Stimulated activated CD4-positive, alpha-beta T cell treated with anti-CD3 and anti-CD28 coated beads, Interleukin-15, amount 100 ng/mL, for 1 hour (primary cell): ENCODE measurements at places on chromosomes 7 and 10.

GRCh38 chr7:114534953-114535352 is 120.3 kb downstream of the FOXP2 start:
- no peak for DNase-seq

- no peak for DNase-seq
Observed at GRCh38 chr7:71752171-71752935, 620.4 kb downstream of the GALNT17 start.

DNA sequence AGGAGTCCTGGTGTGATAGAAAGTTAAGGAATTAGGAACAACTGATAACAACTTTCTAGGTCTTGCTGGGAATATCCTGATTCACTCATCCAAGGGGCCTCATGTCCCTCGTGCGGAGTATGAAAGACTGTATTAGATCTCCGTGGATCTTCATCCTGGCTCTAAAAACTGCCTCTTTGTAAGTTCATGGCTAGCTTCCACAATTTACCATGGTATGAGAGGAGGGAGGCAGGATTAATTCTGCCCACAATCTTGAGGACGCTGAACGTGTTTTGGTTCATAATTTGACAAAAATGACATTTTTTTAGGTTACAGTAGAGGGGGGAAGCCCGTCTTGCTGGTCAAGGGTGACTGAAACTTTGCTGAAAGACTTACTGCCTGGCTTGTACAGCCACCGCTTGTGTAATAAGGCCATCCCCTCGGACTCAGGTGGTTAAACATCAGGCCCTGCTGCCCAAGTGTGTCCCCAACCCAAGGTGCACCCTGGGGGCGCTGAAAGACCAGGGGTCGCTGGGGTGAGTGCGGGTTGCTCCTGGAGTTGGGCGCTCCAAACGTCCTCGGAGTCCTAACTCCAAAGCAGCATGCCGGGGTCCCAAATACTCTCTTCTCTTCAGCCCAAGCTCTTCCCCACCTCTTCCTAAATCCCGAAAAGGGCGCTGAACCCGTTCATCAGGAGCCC is 733 bp downstream of the HIBADH start:
- no peak for DNase-seq

DNA sequence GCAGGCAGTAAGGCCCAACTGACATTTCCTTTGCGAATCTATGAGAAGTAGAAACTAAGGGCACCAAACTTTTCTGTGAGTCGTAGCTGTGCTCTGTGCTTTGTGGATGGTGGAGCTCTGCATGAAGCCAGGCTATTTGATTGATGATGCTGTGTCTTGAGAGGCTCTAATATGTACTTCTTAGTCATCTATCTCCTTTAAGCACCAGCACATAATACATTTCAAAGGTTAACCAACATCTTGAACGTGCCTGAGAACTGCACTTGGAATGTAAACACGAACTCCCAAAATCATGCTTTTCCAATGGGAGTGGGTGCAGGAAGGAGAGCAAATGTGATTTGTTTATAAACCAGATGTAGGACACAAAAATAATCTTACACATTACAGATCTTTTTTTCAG is 411.6 kb downstream of the PARD3 start:
- DNase-seq: no peak

DNA sequence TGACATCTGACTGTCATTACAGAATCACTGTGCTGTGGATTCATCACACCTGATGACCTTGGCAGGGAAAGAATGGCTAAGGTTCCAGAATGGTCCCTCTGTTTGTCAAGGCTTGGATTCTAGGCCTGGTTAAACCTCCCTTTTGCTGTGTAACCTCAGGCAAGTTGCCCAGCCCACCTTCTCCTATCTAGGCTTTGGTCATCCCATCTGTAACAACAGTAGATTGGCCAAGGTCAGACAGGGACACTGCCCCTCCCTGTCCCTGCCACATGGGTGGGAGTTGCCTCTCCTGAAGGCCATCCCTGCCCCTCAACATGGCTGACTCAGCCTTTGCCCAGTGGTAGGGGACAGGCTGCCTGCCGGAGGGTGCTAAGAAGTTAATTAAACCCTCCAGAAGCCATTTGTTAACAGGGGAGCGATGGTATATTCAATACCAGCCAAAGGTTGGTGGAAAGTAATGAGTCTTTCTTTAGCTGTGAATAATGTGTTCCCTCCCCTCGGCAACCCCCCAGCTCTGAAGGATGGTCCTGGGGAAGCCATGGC is 149.8 kb upstream of the PCBD1 start:
- DNase-seq: no peak

DNA sequence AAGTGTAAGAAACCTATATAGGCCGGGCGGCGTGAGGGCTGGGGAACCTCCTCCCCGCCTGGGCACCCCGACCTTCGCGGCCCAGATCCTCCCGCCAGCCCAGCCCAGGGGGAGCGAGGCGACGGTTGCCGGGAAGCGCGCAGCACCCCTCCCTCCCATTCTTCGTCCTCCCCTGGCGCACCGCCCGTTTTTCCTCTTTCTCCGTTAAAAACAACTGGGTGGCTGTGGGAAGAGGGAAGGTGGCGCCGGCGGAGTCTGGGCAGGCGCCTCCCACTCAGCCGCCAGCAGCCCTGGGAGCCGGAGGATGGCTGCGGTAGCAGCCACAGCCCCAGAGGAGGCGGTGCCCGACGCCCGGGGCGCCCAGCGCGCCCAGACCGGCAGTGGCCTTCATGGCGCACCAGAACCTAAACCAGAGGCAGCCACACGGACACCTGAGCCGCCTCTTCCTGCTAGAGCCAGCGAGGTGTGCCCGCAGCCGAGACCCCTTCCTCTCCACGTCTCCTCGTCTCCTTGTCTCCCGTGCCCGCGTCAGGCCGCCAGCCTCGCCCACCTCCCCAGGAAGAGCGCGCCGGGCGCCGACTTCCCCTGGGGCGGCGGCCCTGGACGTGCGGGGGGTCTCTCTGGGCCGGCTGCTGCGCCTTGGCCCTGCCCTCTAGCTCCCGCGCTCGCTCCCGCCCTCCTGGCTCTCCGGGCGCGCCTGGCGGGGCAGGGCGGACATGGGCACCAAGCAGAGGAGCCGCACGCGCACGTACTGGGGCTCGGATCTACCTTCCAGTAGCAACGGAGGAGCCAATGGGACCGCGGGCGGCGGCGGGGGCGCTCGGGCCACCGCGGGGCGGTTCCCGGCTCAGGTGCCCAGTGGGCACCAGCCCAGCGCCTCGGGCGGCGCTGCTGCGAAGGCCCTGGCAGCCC is 32.8 kb upstream of the SFTPD start:
- DNase-seq: no peak

DNA sequence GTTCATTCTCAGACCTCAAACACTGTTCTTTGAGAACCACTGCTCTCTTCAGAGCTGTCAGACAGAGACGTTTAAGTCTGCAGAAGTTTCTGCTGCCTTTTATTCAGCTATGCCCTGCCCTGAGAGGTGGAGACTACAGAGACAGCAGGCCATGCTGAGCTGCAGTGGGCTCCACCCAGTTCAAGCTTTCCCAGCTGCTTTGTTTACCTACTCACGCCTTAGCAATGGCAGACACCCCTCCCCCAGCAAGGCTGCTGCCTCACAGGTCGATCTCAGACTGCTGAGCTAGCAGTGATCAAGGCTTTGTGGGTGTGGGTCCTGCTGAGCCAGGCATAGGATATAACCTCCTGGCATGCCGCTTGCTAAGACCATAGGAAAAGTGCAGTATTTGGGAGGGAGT is 80.5 kb upstream of the CYP2C9 start:
- no peak for DNase-seq

DNA sequence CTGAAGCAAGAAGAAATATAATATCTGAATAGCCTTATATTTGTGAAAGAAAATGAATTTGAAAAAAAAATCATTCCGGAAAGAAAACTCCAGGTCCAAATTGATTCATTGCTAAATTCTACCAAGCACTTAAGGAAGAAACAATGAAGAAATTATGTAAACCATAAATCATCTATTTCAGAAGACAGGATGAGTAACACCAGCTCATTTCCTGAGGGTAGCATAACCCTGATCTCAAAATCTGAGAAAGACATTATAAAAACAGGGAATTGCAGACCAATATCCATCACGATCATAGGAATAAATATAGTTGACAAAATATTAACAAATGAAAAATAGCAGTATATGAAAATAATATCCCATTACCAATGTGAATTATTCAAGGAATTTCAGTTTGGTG is 70.1 kb upstream of the RAB18 start:
- no peak for DNase-seq

- no peak for DNase-seq
Observed at GRCh38 chr7:108650467-108650866, 80.8 kb downstream of the DNAJB9 start.

- DNase-seq: no peak
Observed at GRCh38 chr7:23981314-23981713, 271.3 kb downstream of the STK31 start.

DNA sequence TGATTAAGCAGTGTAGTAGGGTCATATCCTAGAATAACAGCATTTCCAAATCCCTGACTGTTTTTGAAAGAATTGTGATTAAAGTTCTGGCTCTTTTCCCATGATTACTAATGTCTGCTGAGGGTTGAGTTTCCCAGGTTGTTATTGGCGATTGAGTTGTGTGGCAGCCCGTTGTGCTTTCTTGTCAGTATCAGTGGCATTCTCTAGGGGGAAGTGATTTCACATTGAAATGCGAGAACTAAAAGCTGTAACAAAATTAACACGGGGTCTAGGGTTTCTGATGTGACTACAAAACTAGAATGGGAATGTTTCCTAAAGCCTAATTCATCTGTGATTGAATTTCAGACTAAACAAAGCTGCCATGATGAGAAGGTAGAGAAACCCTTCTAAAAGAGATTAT is 349.4 kb downstream of the EXOC4 start:
- no peak for DNase-seq

DNA sequence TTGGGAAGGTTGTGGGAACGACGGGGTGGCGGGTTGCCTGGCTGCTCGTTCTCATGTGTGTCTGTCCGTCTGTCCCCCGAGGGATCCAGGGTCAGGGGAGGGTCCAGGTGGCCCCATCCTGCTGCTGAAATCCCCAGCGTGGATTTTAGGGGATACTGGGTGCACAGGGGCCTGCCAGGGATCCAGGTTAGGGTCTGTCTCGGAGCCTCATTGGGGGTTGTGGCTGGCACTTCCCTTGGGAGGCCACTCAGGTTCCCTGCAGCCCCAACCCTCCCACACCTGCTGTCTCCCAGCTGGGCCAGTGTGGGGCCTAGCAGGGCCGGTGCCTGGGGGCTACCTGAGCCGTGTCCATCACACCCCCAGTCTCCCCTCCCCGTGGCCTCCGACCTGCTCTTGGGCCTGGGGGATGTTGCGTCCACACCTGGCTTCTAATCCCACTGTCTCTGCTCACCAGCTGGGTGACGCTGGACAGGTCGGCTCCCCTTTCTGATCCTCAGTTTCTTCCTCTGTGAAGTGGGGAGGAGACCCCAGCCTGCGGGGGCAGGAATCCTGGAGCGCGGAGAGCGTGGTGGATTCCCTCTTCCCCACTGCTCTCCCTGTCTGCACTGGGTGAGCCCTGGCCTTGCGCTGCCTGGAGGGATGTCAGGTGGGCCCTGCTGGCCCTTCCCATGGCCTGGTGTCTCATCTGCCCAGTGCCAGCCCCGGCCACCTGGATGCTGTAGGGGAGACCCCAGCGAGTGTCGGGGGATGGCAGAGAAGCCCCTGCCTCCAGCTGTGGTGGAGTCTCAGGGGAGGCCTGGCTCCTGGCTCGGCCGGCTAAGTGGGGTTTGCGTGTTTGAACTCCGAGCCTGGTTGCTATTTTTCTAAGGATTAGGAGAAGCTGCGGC is 81.6 kb downstream of the UNCX start:
- no peak for DNase-seq

DNA sequence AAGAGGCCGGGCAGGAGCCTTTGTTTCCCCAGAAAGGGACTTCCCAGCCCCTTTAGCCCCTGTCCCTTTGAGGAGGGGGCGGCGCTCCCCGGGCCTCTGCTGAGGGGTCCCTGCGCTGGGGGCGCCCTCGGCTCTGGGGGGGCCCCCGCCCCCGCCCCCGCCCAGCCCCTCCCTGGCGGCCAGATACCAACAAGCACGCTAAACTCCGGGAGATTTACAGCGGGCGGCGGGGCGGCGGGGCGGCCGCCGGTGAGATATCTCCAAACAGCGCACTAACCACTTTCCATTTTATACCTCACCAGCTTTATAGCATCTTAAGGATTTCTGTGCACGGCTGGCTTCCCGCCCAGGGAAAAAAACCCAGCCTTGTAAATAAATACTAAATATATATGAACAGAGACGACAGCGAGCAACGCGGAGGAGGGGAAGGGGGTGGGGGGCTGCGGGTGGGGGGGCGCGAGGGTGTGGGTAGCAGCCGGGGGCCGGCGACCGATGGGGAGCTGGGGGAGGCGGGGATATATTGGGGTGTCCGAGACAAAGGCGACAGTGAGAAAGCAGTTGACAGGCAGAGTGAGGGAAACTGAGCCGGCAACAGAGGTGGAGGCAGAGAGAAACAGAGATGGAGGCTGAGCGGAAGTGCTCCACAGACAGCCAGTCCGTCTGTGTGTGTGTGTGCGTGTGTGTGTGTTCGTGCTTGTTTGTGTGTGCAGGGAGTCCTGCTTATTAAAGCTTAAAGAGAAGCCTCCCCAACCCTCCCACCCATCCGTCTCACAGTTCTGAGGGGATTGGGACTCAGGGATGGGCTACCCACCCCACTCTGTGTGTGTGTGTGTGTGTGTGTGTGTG is 85.8 kb downstream of the HIF1AN start:
- DNase-seq: peak; percentile 2

DNA sequence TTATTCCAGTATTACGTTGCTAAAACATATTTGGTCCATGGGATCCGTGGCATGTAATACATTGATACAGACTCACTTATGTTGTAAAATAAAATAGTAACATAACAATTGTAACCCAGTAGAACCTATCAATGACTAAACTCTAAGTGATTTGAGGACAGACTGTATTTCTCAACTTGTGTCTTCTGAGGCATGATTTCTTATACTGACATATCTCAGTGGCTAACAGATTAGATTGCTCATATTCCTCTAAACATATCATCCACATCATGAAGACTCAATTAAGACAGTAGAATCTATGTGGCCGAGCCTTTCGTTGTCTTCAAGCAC is 72.3 kb downstream of the CREB5 start:
- no peak for DNase-seq

GRCh38 chr10:44520651-44521050 is 135.8 kb upstream of the CXCL12 start:
- no peak for DNase-seq

GRCh38 chr7:80900583-80901576 is 18.0 kb downstream of the SEMA3C start:
- no peak for DNase-seq

DNA sequence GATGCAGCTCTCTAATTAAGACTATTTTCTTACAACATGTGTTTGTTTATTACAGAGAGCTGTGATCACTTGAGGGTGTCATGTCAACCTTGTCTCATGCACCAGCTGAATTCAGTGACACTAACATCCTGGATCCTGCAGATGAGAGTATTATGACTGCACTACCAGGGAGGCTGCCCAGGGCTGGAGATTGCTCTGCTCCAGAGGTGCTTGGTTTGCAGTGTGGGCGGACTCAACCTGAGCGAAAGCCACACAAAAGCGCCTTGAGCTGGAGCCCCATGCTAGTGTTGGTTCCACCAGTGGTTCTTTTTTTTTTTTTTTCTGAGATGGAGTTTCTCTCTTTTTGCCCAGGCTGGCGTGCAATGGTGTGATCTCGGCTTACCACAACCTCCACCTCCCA is 33.8 kb upstream of the ATXN7L1 start:
- no peak for DNase-seq
